Panc1 (cell line): ENCODE measurements at places on chromosomes 3 and 15. TPM values are rescaled to one million over a fixed set of nuclear protein-coding genes. Genes with fewer than 3 reads are reported as not detected.

The C3orf85 gene
- total RNA-seq: not detected

The NR2E3 gene
- 0.98 TPM for total RNA-seq

The GAP43 gene
- not detected for total RNA-seq

The TP63 gene
- 0.51 TPM for total RNA-seq

- H3K27me3 ChIP-seq: no peaks in the 10 kb centered on the region
- peaks cover 28% of the 10 kb centered on the region; the same call in 1 of the 2 replicates for H3K4me1 ChIP-seq
- H3K4me3 ChIP-seq: no peak overlapping the region
- DNase-seq: no peak
- H3K36me3 ChIP-seq: no peaks in the 10 kb centered on the region
- H3K27ac ChIP-seq: no peak overlapping the region
These were observed 55.1 kb downstream of the MBNL1 start for GRCh38 chr3:152323834-152324233.

GRCh38 chr15:99430881-99431401 is 134.8 kb upstream of the MEF2A start:
- H3K4me3 ChIP-seq: no peak overlapping the region
- H3K27ac ChIP-seq: no peak overlapping the region
- peaks cover 8% of the 10 kb centered on the region; the same call in 1 of the 2 replicates for H3K4me1 ChIP-seq

DNA sequence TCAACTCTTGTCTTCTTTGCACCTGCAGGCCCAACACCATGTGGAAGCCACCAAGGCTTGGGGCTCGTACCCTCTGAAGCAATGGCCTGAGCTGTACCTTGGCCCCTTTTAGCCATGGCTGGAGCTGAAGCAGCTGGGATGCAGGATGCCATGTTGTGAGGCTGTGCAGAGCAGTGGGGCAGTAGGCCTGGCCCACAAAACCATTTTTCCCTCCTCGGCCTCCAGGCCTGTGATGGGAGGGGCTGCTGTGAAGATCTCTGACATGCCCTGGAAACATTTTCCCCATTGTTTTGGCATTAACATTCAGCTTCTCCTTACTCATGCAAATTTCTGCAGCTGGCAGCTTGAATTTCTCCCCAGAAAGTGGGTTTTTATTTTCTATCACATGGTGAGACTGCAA is 58.5 kb downstream of the DPH6 start:
- H3K27ac ChIP-seq: no peak overlapping the region
- DNase-seq: no peak
- no peaks in the 10 kb centered on the region for H3K27me3 ChIP-seq
- no peaks in the 10 kb centered on the region for H3K36me3 ChIP-seq
- H3K4me1 ChIP-seq: no peaks in the 10 kb centered on the region

DNA sequence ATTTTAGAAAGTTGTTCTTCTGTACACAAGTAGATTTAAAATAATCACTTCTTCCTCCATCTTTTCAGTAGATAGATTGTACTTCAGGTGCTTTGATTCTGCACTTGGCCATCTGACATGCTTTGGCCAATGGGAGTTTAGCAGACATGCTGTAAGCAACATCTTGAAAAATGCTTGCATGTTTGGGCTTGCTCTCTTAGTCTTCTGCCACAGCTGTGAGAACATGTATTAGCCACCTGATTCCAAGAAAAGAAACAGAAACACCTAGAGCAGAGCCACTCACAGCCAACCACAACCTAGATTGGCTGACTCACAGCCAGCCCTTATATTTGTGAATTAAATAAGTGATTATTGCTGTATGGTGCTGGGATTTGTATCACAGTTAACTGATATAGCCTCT is 70.2 kb upstream of the GADL1 start:
- no peaks in the 10 kb centered on the region for H3K27me3 ChIP-seq
- no peaks in the 10 kb centered on the region for H3K4me1 ChIP-seq
- DNase-seq: no peak
- H3K36me3 ChIP-seq: no peaks in the 10 kb centered on the region

- H3K27ac ChIP-seq: peak overlapping the region; percentile 78; the same call in 1 of the 2 replicates
- H3K27me3 ChIP-seq: no peaks in the 10 kb centered on the region
- H3K4me3 ChIP-seq: no peak overlapping the region
- H3K4me1 ChIP-seq: peaks cover 18% of the 10 kb centered on the region
- H3K36me3 ChIP-seq: no peaks in the 10 kb centered on the region
These were observed 25.5 kb upstream of the RNU6-1 start for GRCh38 chr15:67865331-67865730.

- DNase-seq: no peak
- H3K4me1 ChIP-seq: no peaks in the 10 kb centered on the region
- H3K4me3 ChIP-seq: no peak overlapping the region
- H3K36me3 ChIP-seq: no peaks in the 10 kb centered on the region
- H3K27me3 ChIP-seq: no peaks in the 10 kb centered on the region
These were observed 531.2 kb upstream of the CFAP20DC start for GRCh38 chr3:59580996-59581395.

DNA sequence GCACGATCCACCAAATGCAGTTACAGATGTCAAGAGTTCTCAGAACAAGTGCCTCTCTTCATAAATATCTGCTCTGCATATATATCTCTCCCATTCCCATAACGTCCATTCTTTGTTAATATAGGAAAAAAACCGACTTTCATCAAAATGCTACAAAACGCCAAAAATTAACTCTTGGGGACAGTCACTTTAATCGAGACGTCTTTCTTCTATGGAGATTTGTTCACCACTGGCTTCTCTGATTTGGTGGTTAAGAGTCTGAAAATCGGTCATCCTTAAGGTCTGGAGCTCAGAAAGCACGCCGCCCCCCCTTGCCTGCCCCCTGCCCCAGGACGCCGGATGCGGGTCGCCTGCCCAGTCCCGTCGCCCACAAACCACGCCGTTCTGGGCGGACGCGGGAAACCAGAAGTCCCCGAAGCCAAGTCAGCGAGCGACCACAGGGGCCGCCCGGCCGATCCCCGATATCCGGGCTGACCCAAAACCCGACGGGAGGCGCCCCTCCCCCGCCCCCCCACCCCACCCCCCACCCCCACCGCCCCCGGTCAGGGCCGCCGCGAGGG is 252.7 kb downstream of the TJP1 start:
- DNase-seq: no peak
- no peak overlapping the region for H3K27ac ChIP-seq
- H3K36me3 ChIP-seq: no peaks in the 10 kb centered on the region; the same call in 1 of the 2 replicates

- no peak for DNase-seq
- H3K27me3 ChIP-seq: no peaks in the 10 kb centered on the region
- H3K36me3 ChIP-seq: no peaks in the 10 kb centered on the region
These were observed 28.1 kb upstream of the GHSR start for GRCh38 chr3:172476347-172476746.

DNA sequence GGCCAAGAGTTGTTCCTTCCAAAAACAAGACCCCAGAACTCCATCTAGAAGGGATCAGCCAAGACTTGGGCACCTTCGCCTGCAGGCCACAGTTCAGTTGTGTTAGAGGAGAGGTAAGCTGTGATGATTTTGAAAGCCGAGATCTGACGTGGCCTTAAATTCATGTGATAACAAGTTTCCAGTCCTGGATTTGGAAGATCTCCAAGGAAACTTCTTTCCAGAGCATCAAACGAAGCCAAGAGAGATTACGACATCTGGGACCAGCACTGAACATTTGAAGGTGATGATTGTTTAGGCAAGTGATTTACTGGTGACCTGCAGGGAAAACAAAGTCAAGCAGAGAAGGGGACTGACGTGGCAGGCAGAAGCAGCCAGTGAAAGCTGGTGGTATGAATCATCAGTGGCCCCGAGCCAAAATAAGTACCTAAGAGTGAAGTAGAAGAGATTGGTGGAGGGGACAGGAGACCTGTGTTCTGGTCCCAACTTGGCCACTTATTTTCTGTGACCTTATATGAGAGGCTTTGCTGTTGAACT is 339.0 kb upstream of the PROK2 start:
- H3K36me3 ChIP-seq: no peaks in the 10 kb centered on the region
- peak; percentile 56 for DNase-seq
- H3K4me3 ChIP-seq: no peak overlapping the region
- H3K27me3 ChIP-seq: no peaks in the 10 kb centered on the region; the same call in 1 of the 2 replicates
- H3K27ac ChIP-seq: no peak overlapping the region

DNA sequence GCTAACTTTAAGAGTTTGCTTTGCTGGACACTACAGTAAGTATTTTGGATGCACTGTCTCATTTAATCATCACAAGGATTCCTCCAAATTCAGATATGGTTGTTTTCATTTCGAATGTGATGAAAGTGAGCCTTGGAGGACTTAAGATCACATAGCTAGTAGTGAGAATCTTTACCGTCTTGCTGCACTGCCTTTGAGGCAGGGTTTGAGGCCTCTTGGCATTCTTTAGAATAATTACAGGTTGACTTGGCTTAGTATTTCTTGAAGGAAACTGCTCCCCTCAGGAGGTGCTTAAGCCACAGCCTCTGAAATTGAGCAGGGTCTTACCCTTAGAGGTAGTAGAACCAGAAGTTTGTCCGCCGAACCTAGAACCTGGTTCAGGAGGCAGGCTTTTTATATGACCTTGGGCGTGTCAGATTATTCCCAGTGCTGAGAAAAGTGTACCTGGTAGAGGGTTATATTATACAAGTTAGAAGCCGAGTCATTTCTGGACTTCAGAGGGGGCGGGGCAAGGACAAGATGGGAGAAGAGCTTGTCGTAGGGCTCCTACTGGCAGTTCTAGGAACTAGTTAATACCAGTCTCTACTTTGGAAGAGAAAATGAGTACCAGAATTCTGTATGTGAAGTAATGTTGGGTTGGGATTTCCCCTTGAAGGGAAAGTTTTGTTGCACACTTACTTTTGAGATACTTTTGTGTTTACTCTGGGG is 1.1 kb downstream of the TFG start:
- H3K27ac ChIP-seq: peak overlapping the region; percentile 95
- H3K36me3 ChIP-seq: peaks cover 21% of the 10 kb centered on the region
- DNase-seq: no peak

DNA sequence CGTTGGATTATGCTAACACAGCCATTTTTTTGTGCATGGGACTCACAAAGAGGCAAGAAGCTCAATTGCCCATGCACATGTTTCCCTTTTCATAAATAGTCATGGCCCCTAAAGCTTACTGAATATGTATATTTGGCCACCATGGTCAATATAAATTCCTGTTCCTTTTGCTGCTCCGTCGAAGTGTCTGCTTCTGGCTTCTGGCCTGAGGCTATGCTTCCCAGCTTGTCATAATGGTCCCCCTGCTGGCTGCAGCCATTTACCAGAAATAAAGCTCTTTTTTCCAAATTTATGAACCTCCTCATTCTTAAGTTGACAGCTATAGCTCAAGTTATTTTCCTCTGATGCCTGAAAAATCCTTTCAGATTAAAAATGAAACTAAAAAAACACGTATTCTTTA is 602.1 kb downstream of the VGLL3 start:
- no peaks in the 10 kb centered on the region for H3K36me3 ChIP-seq
- H3K4me1 ChIP-seq: no peaks in the 10 kb centered on the region
- no peak overlapping the region for H3K27ac ChIP-seq
- no peak for DNase-seq
- no peak overlapping the region for H3K4me3 ChIP-seq

- H3K36me3 ChIP-seq: no peaks in the 10 kb centered on the region
- H3K27me3 ChIP-seq: no peaks in the 10 kb centered on the region
- no peak overlapping the region for H3K27ac ChIP-seq
- DNase-seq: peak; percentile 63
- H3K4me3 ChIP-seq: no peak overlapping the region; the same call in 1 of the 2 replicates
These were observed 23.9 kb upstream of the SLTM start for GRCh38 chr15:58957101-58957973.

- H3K36me3 ChIP-seq: no peaks in the 10 kb centered on the region
- H3K4me1 ChIP-seq: no peaks in the 10 kb centered on the region
- H3K27ac ChIP-seq: no peak overlapping the region
- H3K27me3 ChIP-seq: no peaks in the 10 kb centered on the region
These were observed 455.9 kb downstream of the PDCD6IP start for GRCh38 chr3:34254285-34254684.

DNA sequence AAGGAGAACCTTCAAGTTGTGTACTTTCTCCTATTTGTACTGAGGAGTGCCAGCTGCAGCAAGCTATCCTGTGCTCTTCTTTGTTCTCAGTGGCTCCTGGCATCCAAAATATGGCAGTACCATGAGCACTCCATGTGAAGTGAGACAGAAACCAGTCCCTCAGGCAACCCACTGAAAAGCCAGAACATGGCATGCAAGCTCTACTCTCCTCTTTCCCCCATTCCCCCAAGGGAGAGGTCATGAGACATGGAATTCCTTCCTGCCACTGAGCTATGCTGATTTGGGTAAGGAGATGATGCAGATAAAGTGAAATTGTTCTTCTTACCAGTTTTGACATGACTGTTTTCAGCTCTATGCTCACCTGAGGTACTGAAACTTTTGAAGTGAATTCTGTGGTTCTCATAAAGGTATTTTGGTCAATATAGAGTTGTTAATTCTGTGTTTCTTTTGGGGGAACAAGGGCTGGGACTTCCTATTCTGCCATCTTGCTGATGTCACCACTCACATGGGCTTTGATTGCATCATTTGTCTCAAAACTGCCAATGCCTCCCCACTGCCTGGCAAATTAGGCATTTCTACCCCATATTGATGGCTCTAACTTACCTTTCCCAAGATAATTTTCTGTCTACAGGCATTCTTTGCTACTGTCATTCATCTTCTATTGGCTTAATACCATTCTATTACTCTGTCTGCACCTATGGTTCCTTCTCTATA is 22.8 kb upstream of the CEP152 start:
- no peak overlapping the region for H3K27ac ChIP-seq
- no peaks in the 10 kb centered on the region for H3K36me3 ChIP-seq
- H3K4me3 ChIP-seq: no peak overlapping the region
- DNase-seq: no peak
- H3K27me3 ChIP-seq: no peaks in the 10 kb centered on the region; the same call in 1 of the 2 replicates
- no peaks in the 10 kb centered on the region for H3K4me1 ChIP-seq

- no peak for DNase-seq
- H3K36me3 ChIP-seq: no peaks in the 10 kb centered on the region
- H3K27ac ChIP-seq: no peak overlapping the region
- no peaks in the 10 kb centered on the region for H3K4me1 ChIP-seq
These were observed 160.1 kb downstream of the ARRDC4 start for GRCh38 chr15:98120561-98120960.
